ENCODE measurements at places on chromosomes 3 and 15. TPM values are rescaled to one million over a fixed set of nuclear protein-coding genes. Genes with fewer than 3 reads are reported as not detected.

Gene RUVBL1
- total RNA-seq = 29.3 TPM

Gene ANKUB1
- not detected for total RNA-seq

Gene LTF
- total RNA-seq = 17.9 TPM

Gene SLMAP
- 42.2 TPM for total RNA-seq

Gene CNTN6
- total RNA-seq = not detected

Gene STRIT1
- total RNA-seq = not detected

Gene FAM81A
- total RNA-seq = not detected

Gene PTX3
- total RNA-seq = 93.1 TPM

Gene ATP13A5
- total RNA-seq = not detected

Gene KNG1
- not detected for total RNA-seq

Gene CFAP91
- total RNA-seq = 2.9 TPM

Gene DUOXA2
- not detected for total RNA-seq

Gene ANKRD63
- total RNA-seq = not detected

Gene ERICH6
- not detected for total RNA-seq

Gene CAND2
- 1.5 TPM for total RNA-seq

Gene GMNC
- not detected for total RNA-seq

Gene FGD5
- 18.2 TPM for total RNA-seq

Gene CYP8B1
- total RNA-seq = not detected

Gene CLSTN2
- total RNA-seq = 19.5 TPM

Gene NR1I2
- total RNA-seq = not detected

Gene OXTR
- 0.19 TPM for total RNA-seq

Gene MYLK
- total RNA-seq = 28.2 TPM

Gene LOXL1
- 9.2 TPM for total RNA-seq

Gene PDZRN3
- 152 TPM for total RNA-seq

Gene ANKRD34C
- not detected for total RNA-seq

Gene CLDN16
- 1.2 TPM for total RNA-seq

Gene DIS3L
- 49.5 TPM for total RNA-seq

Gene GRAMD1C
- 4.0 TPM for total RNA-seq

Gene PLA2G4D
- not detected for total RNA-seq

Gene PLS1
- total RNA-seq = 2.4 TPM

Gene GOLGA6L4
- total RNA-seq = 3.3 TPM

Gene ILDR1
- total RNA-seq = not detected

Gene PTH1R
- total RNA-seq = 67.8 TPM

Gene ATP2B2
- total RNA-seq = 0.44 TPM

Gene CCDC80
- 169 TPM for total RNA-seq

Gene P2RY14
- total RNA-seq = 21.2 TPM

Gene AQP9
- total RNA-seq = 4.0 TPM

Gene PLIN1
- 3,387 TPM for total RNA-seq

Gene NDN
- total RNA-seq = 66.0 TPM

Gene DMXL2
- total RNA-seq = 98.7 TPM

Gene MAPKBP1
- total RNA-seq = 17.3 TPM
